Urinary bladder (tissue), 4 donors: ENCODE measurements at places on chromosomes 4 and X.

DNA sequence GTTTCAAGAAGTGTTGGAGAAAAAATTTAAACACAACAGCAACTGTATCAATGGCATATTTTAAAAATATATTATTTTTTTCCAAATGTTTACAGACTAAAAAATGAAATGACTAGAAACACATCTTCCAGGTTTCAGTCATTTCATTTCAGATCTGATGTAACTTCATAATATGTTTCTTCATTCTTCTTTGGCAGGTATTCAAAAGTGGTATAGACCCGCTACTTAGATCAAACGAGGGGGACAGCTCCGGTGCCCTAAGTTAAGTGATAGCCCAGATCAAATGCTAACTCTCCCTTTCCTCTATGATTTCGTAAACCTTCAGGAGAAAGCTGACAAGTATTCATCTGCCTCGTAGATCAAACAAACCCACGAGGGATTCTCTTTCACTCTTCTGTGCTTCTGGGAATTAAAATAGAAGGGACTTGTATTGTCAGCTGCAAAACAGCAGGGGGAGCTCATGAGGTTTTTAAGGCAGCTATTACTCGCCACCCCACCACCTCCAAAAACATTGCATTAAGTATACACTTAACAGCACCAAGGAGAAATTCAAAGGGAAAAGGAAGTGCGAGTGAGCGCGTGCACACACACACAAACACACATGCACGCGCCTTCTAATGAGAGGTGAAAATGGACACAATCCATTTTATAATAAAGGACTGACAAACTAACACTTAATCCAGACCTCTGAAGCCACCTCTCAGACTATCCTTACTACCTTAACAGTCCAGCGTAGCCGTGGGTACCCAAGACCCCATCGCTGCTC lies 21.4 kb downstream of the HELT start:
- no peak for DNase-seq

DNA sequence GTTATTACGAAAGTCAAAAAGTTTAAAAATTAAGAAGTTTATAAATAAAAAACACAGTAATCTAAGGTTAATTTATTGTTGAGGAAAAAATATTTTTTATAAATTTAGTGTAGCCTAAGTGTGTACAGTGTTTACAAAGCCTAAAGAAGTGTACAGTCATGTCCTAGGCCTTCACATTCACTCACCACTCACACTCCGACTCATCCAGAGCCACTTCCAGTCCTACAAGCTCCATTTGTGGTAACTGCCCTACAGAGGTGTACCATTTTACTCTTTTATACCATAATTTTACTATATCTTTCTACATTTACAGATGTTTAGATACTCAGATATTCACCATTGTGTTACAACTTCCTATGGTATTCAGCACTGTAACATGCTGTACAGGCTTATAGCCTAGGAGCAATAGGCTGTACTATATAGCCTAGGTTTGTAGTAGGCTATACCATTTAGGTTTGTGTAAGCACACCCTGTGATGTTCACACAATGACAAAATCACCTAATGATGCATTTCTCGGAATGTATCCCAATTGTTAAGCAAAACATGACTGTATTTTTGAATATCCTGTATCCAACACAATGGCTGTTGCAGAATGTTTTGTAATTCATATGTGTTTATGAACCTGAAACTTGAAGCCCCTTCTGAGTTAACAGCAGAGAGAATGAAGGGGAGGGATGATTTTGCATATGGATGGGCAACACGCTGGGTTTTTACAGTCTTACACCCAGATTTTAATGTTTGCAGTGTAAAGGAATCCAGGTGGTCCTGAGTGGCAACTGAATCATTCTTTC lies 3.1 kb downstream of the PPBP start:
- no peak for DNase-seq

GRCh38 chr4:85452058-85452731 lies 22.8 kb upstream of the ARHGAP24 start:
- no peak for DNase-seq

- DNase-seq = no peak
Measured at GRCh38 chrX:66684196-66684595, 45.3 kb upstream of the EDA2R start.

DNA sequence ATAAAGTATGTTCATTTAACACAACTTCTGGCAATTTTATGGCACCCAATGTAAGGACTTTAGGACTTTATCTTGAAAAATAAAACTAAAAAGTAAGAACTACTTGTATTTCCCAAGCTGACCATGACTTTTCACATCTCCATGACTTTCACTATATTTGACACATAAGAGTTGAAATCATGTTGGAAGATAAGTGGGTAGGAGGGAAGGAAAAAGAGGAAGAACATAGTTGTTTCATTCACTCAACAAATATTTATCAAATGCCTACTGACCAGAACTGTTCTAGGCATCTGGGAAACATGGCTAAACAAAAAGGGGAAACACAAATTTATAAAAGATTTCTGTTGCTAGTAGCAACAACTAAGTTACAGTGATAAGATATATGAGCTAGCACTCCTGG lies 16.0 kb downstream of the SCLT1 start:
- no peak for DNase-seq

- DNase-seq = no peak
Measured at GRCh38 chrX:13897566-13897965, 80.7 kb upstream of the GPM6B start.

DNA sequence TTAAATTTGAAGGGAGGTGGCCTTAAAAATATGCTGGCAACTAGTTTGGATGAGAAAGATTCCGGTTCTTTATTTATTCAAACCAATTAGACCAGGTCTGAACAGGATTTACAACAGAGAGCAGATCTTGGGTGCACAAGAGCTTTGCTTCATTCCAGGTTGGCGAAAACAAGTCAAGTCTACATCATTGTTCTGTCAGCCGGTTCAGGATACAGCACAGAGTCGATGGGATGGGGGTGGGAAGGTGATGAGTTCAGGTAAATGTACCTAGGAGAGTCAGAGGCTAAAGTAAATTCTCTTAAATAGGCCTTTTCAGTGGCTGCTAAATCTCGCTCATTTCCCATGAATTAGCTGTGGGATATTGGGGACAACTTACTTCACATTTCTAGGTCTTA lies 882 bp upstream of the STIM2 start:
- DNase-seq = no peak

GRCh38 chr4:143224255-143224654 lies 39.5 kb downstream of the USP38 start:
- no peak for DNase-seq

GRCh38 chr4:122695226-122695625 lies 37.3 kb upstream of the BBS12 start:
- no peak for DNase-seq

- DNase-seq = no peak
Measured at GRCh38 chr4:1604706-1605205, 79.4 kb downstream of the FAM53A start.

DNA sequence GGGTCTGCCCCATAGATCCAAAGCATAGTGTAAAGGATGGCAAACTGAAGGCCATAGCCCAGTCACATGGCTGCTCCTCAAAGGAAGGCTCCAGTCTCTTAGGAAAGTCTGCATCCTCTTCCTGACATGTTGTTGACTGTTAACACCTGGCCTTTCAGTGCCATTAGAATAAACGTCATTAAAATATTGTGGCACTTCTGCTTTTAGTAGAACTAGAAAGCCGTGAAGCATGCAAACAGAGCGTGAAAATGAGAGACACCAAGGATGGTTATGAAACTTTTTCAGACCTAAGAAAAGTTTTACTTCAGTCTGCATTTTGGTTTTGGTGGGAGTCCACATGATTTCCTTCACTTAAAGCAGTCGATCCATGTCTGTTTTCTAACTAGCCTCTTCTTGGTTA lies 41.1 kb upstream of the AFF2 start:
- no peak for DNase-seq

- no peak for DNase-seq
Measured at GRCh38 chrX:13669246-13669737, 16.4 kb downstream of the TCEANC start.

DNA sequence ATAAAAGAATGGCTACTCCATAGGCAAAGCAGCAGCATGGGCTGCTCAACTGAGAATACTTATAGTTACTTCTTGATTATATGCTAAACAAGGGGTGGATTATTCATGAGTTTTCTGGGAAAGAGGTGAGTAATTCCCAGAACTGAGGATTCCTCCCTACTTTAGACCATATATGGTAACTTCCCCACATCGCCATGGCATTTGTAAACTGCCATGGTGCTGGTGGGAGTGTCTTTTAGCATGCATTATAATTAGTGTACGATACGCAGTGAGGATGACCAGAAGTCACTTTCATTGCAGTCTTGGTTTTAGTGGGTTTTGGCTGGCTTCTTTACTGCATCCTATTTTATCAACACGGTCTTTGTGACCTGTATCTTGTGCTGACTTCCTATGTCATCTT lies 141.5 kb downstream of the MAGEB17 start:
- no peak for DNase-seq
